ENCODE measurements at places on chromosomes 2 and 18. TPM values are rescaled to one million over a fixed set of nuclear protein-coding genes. Genes with fewer than 3 reads are reported as not detected.

GRCh38 chr18:24187049-24187448 lies 48.2 kb downstream of the CABYR start:
- no peak for DNase-seq

GRCh38 chr2:167293172-167293781 lies 405.0 kb downstream of the XIRP2 start:
- DNase-seq, result no peak

DNA sequence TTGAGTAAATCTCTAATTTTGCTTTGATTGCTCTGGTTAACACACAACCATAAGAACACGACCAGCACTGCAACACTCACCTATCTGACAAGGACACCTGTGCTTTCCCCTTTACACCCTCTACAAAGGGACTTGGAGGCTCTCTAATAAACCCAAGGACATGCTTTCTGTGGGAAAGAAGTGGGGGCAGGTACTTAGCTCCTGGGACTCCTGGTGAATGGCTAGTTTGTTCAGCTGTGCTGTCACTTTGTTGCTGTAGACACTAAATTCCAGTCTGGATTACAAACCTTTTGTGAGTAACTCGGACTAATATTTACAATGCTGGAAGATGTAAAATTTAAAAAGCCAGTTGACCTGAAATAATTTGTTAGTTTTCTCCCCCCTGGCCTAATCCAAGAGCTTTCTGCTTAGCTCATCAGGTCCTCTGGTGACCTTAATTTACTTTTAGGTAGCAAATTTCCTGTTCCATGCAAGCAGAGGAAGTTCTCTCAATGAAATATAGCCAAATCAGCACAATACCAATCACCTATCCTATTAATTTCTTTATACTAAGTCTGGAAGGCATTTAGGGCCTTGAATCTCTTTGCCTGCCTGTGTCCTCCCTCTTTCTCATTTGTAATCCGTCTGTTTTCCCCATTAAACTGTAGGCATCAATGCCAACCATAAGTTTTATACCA lies 67.5 kb downstream of the PLCL1 start:
- no peak for DNase-seq

DNA sequence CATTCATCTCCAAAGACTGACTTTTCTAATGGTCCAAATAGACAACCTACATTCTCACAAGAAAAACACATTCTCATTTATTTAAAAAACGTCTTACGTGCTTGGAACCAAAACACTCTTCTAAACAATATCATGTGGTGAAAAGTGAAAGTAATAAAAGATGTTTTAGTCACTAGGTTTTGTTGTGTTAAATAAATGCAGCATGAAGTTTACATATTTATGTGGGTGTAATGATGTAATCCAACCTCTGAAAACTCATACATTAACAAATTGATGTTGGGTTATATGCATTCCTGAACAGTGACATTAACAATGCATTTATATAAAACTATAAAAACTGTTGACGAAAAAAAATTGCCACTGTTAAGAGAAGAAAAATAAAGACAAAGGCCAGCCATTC lies 55.1 kb upstream of the ACVR2A start:
- no peak for DNase-seq

DNA sequence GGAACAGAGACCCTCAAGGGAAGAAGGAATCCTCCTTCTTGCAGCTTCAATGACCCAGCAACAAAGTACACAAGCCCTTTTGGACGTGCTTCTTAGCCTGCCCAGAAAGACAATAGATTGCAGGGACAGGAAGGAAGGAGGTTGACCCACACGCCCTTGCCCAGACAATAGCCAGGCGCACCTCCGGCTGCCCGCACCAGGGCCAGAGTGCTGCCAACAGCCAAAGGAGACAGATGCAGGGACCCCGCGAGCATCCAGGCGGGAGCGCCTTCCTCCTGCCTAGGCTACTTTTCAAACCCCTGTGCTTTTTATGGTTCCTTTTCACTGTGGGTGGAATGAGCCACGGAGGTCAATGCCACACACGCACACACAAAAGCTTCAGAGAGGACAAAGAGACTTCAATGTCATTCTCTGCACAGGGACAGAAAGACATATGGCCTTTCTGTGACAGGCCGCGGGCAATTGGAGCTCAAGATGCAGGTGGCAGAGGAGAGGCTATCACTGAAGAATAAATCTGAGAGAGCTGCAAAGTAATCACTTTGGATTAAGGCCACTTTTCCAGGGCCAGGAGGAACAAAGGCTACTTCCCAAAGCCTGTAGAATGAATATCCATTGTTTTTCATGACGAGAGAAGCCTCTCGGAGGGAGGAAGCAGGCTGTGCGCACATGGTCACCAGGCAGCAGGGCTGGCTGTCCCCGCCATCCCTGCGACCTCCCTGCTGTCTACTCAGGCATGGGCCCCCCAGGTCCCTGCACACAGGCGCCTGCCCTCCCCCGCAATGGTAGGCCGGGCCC lies 300.6 kb downstream of the EIPR1 start:
- DNase-seq, result no peak

DNA sequence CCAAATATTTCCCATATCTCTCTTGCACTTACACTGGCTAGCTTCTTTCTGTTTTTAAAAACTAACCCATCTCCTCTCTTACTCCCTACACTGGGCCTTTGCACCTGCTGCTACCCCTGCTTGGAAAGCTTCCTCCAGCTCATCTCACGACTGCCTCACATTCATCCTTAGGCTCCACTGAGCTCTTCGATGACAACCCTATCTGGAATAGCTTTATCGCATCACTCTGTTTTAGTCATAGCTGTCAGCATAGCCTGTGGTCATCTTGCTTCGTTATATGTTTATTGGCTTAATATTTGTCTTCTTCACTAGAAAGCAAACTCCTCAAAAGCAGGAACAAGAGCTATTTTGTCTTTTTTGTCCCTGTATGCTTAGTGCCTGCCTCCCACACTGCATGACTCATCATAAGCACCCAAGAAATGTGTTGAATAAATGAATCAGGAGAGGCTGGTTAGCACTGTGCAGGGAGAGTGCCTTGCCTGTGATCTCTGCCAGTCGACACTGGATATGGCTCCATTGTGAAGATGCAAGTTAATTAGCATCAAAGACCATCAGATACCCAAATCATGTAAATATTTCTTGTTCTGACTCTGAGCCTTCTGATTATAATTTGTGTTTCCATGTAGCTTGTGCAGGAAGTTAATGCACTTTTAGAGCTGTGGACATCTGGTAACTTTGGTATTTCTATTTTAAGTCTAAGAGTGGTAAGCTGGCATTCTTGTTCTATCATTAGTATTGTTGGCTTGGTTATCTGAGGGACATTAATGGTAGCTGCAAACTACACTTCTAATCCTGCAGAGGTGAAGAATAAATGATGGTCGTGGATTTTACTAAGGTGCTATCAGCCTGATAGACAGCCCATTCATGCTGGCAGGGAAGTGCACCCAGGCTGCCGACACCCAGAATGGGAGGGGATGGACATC lies 10.3 kb upstream of the DYTN start:
- no peak for DNase-seq

GRCh38 chr2:223643309-223643708 lies 41.1 kb upstream of the SCG2 start:
- DNase-seq, result no peak

GRCh38 chr2:180871649-180872048 lies 108.8 kb upstream of the UBE2E3 start:
- DNase-seq, result no peak

- DNase-seq, result no peak
These were observed 251.0 kb downstream of the NDUFA10 start for GRCh38 chr2:239774142-239774462.

GRCh38 chr2:212078103-212078502 lies 460.5 kb downstream of the ERBB4 start:
- no peak for DNase-seq

DNA sequence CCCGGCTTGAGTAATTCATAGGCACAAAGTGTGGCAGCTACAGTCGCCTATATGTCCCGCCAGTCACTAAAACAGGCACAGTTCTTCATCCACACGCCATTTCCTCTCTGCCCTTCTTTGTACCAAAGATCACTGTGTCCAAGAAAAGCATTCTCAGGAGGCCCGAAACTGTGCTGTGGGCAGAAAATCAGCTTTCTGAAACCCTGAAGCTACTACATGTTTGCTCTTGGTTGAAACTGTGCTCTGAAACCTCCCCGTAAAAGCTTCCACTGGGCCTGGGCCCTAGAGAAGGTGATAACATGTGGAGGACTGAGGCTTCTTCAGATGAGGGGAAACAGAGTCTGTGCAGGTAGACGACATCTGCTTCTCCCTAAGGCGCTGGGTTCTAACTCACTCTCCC lies 75.6 kb upstream of the ID2 start:
- no peak for DNase-seq

DNA sequence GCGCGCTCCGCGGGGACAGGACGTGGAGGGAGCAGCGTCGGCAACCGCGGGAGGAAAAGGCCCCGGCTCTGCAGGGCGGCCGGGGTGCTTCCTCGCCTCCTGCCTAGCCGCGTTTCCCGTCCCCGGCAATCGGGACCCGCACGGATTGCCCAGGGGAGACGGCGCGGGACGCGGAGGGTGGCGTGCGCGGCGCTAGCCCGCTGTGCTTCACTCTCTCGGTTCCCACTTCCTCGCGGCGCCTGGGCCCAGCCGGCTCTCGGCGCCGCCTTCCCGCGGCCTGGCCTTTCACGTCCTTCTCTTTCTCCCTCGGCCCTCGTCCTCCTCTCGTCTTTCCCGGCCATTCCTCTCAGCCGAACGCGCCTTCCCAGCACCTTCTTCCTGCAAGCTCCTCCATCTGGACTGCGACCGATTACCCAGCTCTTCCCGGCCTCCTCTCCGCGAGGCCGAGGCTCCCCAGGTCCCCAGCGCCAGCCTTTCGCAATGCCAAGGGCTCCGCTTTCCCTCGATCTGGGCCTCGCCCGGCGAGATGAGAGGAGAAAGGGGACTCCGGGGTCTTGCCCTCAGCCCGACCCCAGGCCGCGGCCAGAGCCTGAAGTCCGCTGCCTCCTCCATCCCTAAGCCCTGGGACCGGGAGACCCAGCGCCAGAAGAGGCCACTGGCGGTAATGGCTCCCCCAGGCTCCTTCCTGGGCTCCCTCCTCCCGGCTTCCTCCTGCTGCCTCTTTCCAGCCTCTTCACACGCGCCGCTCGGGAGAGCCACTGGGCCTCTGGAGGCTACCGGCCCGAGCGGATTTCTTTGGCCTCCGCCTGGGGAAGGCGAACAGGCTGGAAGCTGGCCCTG lies 34.3 kb upstream of the ATP6V1B1 start:
- DNase-seq, result peak; percentile 84

DNA sequence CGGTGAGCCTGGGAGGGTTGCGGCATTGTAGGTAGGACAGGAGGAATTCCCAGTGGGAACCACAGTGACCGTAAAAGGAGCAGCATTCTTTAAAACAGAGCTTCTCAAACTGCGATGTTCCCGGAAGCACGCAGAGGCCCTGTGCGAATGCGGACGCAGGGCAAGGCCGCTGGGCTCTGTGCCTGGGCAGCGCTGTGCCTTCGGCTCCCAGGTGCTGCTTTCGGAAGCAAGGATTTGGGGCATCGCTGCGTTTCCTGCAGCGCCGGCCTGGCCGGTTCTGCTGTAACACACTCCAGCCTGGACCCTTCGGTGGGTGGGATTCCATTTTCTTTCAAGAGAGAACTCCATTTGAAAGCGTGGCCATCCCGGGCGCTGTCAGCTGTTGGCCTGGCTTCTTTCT lies 118.6 kb downstream of the PTGR3 start:
- no peak for DNase-seq

- no peak for DNase-seq
These were observed 171.8 kb downstream of the UBR3 start for GRCh38 chr2:169999054-169999453.

- DNase-seq, result no peak
These were observed 7.1 kb downstream of the UNC50 start for GRCh38 chr2:98615481-98615880.

DNA sequence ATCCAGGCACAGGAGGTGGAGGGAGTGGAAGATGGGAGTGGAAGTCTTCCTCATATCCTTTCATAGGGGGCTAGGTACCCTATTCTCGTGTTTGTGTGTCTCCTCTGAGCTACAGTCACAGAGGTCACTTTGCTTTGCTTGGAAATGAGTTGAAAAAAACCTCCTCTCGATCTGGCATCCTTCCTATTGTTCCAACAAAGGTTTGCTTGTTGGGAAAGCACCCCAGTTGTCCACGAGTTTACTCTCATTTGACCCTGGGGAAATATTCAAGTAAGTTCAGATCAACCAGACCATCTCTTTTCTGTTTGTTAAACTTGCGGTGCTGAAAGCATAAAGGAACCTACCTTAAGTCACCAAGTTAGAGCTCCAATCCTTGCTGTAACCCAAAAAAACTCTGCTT lies 59.3 kb downstream of the ARHGEF33 start:
- DNase-seq, result no peak

GRCh38 chr2:57333221-57333620 lies 713.4 kb upstream of the VRK2 start:
- DNase-seq, result no peak

DNA sequence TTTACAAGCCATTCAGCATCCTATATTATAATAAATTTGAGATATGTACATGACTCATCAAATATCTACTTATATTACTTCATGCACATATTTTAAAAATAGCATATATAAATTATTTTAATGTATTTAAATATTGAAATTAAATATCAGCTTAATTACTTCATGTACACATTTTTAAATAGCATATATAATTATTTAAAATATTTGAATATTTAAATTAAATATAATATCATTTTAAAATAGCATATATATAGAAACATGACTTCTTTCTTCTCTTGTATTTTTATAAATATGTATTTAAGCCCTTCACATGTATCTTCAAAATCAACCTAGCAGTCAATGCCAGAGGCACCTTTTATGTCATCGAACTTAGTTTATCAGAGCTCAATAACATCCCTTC lies 298.8 kb upstream of the DSEL start:
- DNase-seq, result no peak

GRCh38 chr2:6510532-6510931 lies 355.2 kb downstream of the CMPK2 start:
- DNase-seq, result no peak

DNA sequence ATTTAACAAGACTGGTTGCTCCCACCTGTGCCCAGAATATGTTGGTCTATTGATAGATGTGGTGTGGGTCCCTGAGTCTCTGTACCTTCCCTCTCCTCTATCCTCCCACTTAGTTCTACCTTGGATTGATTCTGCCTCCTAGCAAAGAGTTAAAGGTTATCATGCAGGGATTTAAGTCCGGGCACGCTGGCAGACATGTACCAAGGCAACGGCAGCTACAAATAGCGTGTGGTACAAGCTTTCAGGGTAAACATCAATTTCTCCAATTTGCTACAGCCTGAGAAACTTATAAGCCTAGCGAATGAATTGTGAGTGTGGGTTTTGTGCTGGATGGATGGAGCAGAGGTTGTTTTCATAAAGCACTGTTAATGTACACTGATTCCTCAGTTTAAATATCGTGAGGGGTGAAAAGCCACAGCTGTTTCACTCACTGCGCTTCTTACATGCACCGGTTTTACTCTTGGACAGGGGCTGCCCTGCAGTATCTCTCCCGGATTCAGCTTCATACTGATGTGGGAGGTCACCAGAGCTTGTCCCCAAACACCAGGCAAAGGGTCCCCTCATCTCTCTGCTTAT lies 289.8 kb downstream of the ICOS start:
- no peak for DNase-seq

GRCh38 chr2:215368493-215368809 lies 56.6 kb downstream of the ATIC start:
- DNase-seq, result no peak

- DNase-seq, result no peak
These were observed 126.1 kb downstream of the CLIP4 start for GRCh38 chr2:29241341-29241740.

The PCARE gene
- 0.02 TPM for total RNA-seq

The MYO3B gene
- total RNA-seq, result 0.81 TPM

The TEKT4 gene
- not detected for total RNA-seq

The CD207 gene
- 52.0 TPM for total RNA-seq

The DSC2 gene
- 29.3 TPM for total RNA-seq

The SERPINB2 gene
- total RNA-seq, result 89.6 TPM

The POTEI gene
- not detected for total RNA-seq

The AGXT gene
- total RNA-seq, result not detected

The ALPI gene
- total RNA-seq, result not detected

The TRPM8 gene
- 0.46 TPM for total RNA-seq

The ACTR3 gene
- total RNA-seq, result 128 TPM

Measured in lower leg skin (tissue), 4 donors.